ENCODE measurements at places on chromosomes 2 and 18. TPM values are rescaled to one million over a fixed set of nuclear protein-coding genes. Genes with fewer than 3 reads are reported as not detected.

Gene VWC2L
- 0.06 TPM for polyA plus RNA-seq

Gene KCNG2
- polyA plus RNA-seq: 0.38 TPM

Gene ATP6V1B1
- polyA plus RNA-seq: 80.6 TPM

Gene COL4A4
- polyA plus RNA-seq: 44.3 TPM

Gene SLC35F5
- 138 TPM for polyA plus RNA-seq

Gene SLC1A4
- 10.4 TPM for polyA plus RNA-seq

Gene NEU2
- not detected for polyA plus RNA-seq

Gene DNAH7
- polyA plus RNA-seq: 9.1 TPM

Gene WNT6
- 0.21 TPM for polyA plus RNA-seq

Gene SATB2
- polyA plus RNA-seq: 0.76 TPM

Gene MAPK4
- polyA plus RNA-seq: 8.4 TPM

Gene CD8B2
- polyA plus RNA-seq: 0.40 TPM

Gene CNDP1
- 0.76 TPM for polyA plus RNA-seq

Gene IL1B
- 0.56 TPM for polyA plus RNA-seq

Gene RNU2-63P
- polyA plus RNA-seq: not detected

Gene ANKRD30BL
- polyA plus RNA-seq: 0.14 TPM

Gene PRPF40A
- polyA plus RNA-seq: 124 TPM

Gene HOXD9
- polyA plus RNA-seq: 106 TPM

Gene SLC11A1
- 0.66 TPM for polyA plus RNA-seq

Gene IL36RN
- not detected for polyA plus RNA-seq

Gene KYNU
- polyA plus RNA-seq: 6.9 TPM

Gene CTAGE1
- polyA plus RNA-seq: not detected

Gene CYP27A1
- 37.7 TPM for polyA plus RNA-seq

Gene OTOS
- 0.33 TPM for polyA plus RNA-seq

Gene CRACDL
- 2.7 TPM for polyA plus RNA-seq

Gene UBR3
- 44.2 TPM for polyA plus RNA-seq

Gene MC5R
- 0.24 TPM for polyA plus RNA-seq

Gene ATL2
- polyA plus RNA-seq: 66.8 TPM

Gene SERPINB13
- not detected for polyA plus RNA-seq

Gene WDR12
- 119 TPM for polyA plus RNA-seq

Gene LBX2
- polyA plus RNA-seq: 2.7 TPM

Gene C2orf72
- 3.7 TPM for polyA plus RNA-seq

Gene TYW5
- polyA plus RNA-seq: 19.9 TPM

Gene FOXI3
- 0.20 TPM for polyA plus RNA-seq

Gene REG3G
- not detected for polyA plus RNA-seq

Gene TOGARAM2
- polyA plus RNA-seq: 0.82 TPM

Gene B3GNT7
- 4.0 TPM for polyA plus RNA-seq

Gene AKAIN1
- polyA plus RNA-seq: not detected

Gene EVX2
- 0.06 TPM for polyA plus RNA-seq

Gene KCNIP3
- polyA plus RNA-seq: 8.7 TPM

Gene SMARCAL1
- polyA plus RNA-seq: 29.5 TPM

Gene CAPN14
- polyA plus RNA-seq: 0.07 TPM

Gene SLC14A1
- 5.0 TPM for polyA plus RNA-seq

Gene DUSP2
- 4.8 TPM for polyA plus RNA-seq

Gene DPP4
- polyA plus RNA-seq: 39.5 TPM

Gene IFT172
- 37.2 TPM for polyA plus RNA-seq

Gene MRPL30
- polyA plus RNA-seq: 55.0 TPM

Gene CIB4
- polyA plus RNA-seq: not detected

Gene ALPG
- not detected for polyA plus RNA-seq

Gene TCF23
- polyA plus RNA-seq: 0.78 TPM

Gene APOB
- 1.6 TPM for polyA plus RNA-seq
